T1000 (cell line): ENCODE measurements at places on chromosomes 7 and 10.

DNA sequence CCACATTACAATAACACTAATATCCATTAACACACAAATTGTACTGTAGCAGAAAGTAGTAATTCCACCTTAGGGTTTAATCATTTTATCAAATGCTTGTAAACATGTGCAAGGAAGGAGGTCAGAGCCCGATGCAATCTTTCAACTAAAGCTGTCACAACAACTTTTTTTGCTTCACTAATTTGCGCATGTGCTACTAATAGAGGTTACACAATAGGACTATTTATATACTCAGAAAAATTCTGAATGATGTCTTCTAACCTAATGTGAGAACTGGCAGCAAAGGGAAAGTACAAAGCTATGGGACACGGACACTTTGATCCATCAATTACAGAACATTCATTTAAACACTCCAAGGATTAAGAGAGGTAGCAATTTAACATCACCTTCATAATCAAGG lies 244.4 kb downstream of the CHCHD3 start:
- DNase-seq = no peak

GRCh38 chr7:43454936-43455518 lies 127.9 kb upstream of the STK17A start:
- DNase-seq = no peak

GRCh38 chr10:112532956-112533355 lies 85.9 kb downstream of the VTI1A start:
- no peak for DNase-seq

GRCh38 chr7:17022920-17023319 lies 141.1 kb upstream of the AGR3 start:
- DNase-seq = no peak

DNA sequence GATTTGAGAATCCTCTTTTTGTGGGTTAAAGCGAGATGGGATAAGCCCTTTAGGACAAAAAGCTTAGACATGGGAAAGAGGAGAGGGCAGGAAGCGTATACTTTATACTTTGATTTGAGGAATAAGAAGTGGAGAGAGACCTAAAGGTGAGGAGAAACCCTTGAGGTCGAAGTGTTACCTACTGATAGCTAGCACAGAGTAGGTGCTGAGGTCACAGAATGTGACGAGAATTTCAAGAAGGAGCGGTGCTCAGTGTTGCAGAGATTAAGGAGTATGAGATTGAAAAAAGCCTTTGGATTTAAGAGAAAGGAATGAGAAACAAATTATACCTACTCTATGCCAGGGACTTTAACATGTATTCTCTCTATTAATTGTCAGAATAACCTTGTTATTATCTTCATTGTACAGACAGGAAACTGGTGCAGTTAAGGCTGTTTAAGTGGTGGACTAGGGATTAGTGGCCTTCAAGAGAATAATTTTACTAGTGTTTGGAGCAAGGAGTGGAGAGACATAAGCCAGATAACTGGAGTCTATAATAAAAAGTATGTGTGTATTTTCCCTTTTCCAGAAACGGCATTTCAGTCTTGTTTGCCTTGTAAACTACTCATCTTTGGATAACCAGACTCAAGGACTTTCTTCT lies 8.8 kb downstream of the CAPZA2 start:
- DNase-seq = no peak

GRCh38 chr10:11869219-11869618 lies 46.1 kb downstream of the PROSER2 start:
- DNase-seq = no peak

- DNase-seq = no peak
These were observed 145.7 kb downstream of the MAPK8 start for GRCh38 chr10:48451969-48452878.

GRCh38 chr10:102555781-102556328 lies 52.1 kb downstream of the SUFU start:
- DNase-seq = no peak

- DNase-seq = no peak
These were observed 105.0 kb upstream of the DGKB start for GRCh38 chr7:15007507-15007906.

- DNase-seq = no peak
These were observed 96.4 kb downstream of the PRKG1 start for GRCh38 chr10:51170518-51171245.

DNA sequence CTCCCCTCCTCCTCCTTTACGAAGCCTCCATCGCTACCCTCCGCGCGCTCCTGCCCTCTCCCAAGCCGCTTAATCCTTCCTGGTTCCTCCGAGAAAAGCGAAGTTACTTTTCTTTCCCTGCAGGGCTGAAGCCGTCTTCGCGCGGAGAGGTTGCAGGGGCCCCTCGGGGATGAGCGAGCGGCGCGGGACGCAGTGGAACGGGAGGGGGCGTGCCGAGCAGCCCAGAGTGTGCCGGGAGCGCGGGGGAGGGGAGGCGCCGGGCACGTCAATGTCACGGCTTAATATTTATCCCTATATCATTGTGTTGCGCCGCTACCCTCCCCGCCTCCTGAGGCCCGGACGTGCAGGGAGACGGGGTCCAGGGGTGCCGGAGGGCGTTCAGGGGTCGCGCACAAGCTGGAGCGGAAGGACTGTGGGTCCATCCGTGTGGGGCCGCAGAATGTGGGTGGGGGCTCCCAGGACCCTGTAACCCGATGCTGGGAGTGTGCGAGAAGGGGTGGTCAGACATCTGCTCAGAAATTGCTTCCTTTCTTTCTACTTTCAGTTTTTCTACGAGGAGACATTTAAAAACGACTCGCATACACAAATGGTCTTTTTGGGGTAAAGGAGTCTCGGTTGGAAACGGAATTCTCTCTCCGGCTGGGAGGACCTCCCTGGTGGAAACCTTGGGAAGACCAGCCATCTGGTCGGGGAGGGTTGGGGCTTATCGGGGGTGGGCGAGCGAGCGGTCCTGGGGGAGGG lies 2.4 kb downstream of the CDK6 start:
- peak; percentile 11 for DNase-seq

- DNase-seq = no peak
These were observed 59.8 kb upstream of the MAGI2 start for GRCh38 chr7:79513261-79513660.

GRCh38 chr7:93758631-93759030 lies 131.9 kb downstream of the TFPI2 start:
- DNase-seq = no peak
